ENCODE measurements at places on chromosomes 2 and 18.

- ATAC-seq = no peak
Observed at GRCh38 chr2:153479573-153479972, 1.0 kb upstream of the RPRM start.

DNA sequence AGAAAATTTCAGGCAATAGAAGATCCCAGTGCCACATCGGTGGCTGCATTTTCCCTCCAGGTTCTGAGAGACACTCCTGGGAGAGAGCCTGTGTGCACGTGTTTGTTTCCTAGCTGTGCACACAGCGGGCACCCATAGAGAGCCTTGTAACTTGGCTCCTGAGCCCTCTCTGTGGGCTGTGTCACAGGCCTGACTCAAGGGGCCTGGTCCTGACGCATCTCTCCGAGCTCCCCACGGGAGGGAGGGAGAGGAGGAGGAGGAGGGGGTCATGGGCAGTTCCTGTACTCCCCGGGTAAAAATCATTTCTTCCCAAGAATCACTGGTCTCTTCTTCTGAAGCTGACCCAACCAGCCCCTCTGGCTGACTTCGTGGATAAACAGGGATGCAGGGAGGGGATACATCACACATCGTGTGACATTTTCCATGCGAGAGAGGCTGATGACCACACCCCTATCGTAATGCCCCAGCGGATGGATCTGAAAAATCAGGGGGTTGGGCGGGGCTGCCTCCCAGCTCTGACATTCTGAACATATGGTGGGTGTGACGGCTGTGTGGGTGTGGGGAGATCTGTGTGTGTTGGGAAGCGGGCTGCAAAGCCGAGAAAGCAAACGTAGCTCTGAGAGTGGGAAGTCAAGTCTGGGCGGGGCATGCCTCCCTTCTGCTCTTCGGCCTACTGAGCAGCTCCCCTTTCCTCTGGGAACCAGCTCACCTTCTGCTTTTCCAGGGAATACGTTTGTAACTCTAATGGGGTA is 308.3 kb upstream of the HS6ST1 start:
- ATAC-seq = no peak

DNA sequence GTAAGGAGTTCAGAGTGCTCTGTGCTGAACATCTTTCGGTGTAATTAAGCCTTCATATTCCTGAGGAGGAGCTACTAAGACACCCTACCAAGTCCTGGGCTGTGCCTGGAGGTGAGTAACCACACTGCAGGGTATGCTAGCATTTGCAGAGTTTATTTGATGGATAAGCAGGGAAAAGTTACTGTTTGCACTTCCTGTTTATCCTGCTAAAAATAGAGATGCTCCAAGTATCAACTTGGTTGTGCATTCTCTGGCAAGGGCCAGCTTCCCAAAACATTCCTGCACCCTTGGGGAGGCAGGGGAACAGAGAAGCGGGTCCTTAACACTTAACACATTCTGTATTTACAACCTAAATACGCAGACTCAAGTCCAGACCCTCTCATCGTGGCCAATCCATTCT is 49.8 kb downstream of the PARD6G start:
- ATAC-seq = no peak

DNA sequence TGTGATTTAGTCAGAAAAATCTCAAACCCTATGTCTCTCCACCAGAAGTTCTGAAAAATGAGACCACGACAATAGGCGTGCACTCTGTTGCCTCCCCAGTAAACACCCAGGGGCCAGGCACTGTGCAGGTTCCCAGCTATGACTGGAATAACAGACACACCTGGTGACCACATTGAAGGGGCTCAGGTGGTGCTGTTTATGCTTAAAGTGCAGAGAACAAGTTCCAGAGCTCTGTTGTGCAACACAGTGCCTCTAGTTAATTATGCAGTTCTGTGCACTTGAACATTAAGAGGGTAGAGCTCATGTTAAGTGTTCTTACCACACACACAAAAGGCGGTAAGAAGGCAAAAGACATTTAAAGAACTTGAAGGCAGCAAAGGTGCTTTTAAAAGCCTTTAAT is 52.6 kb upstream of the AFF3 start:
- ATAC-seq = no peak

GRCh38 chr2:219514196-219514761 is at the start of gene ASIC4:
TSS of gene ASIC4 (plus strand) at chr2:219514482. CDS start at chr2:219514725, 243 bp downstream.
- no peak for ATAC-seq

DNA sequence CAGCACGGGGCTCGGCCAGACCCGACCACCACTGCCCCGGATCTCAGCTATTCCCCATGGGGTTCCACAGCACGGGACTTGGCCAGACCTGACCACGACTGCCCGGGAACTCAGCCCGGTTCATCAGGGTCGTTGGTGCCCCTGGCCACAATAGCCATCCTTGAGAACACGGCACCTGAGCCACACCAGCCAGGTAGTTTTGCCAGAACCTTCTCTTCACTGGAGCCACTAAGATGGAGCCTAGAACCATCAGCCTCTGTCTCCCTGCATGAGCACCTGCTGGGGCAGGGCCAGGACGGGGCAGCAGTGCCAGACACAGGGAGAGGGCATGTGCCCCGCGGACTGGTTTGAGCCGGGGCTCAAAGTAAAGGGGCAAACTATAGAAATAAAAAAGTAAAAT is 11.4 kb upstream of the KCNG2 start:
- no peak for ATAC-seq

- no peak for ATAC-seq
Observed at GRCh38 chr2:81213598-81213997, 909.0 kb upstream of the LRRTM1 start.

- no peak for ATAC-seq
Observed at GRCh38 chr18:59707306-59707705, 10.1 kb upstream of the CCBE1 start.

DNA sequence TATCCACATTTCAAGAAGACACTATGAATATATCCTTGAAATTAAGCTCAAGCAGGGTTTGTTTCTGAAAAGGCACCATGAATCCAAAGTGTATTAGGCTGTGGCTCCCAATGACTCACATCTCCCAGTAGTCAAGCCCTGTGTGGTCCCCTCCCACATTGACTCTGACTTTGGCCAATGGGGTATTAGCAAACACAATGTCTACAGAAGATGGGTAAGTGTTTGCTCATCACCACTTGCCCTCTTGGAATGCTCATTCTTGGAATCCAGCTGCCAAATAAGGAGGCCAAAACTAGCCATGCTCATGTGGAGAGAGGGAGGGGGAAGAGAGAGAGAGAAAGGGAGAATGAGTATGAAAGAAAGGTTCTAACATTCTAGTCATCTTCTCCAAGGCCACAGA is 490.0 kb downstream of the TXNL1 start:
- ATAC-seq = no peak

- ATAC-seq = no peak
Observed at GRCh38 chr18:24897461-24897860, 437.0 kb downstream of the HRH4 start.

GRCh38 chr2:150630587-150631235 is 143.2 kb upstream of the RND3 start:
- ATAC-seq = no peak

GRCh38 chr2:236912326-236913120 is 173.2 kb upstream of the COPS8 start:
- no peak for ATAC-seq

DNA sequence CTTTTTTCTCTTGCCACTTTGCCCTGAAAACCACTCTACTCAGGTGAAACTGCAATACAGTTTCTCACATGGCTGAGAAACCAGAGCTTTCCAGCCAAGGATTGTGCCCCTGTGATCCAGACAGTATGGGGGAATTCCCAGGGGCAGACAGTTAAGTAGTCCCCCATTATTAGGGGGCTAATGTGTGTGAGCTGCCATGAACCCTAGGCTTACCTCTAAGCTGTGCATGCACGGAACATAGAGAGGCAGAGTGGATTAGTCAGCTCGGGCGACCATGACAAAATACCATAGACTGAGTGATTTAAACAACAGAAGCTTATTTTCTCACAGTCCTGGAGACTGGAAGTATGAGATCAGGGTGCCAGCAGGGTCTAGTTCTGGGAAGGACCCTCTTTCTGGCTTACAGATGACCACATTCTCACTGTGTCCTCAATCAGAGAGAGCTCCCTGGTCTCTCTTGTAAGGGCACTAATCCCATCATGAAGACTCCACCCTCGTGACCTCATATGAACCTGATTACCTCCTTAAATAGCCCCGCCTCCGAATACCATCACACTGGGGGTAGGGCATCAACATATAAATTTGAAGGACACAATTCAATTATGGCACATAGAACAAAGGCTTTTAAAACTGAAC is 215.1 kb downstream of the EIPR1 start:
- no peak for ATAC-seq

- peak; percentile 50 for ATAC-seq
Observed at GRCh38 chr18:74496508-74497323, 553 bp downstream of the CNDP2 start.

GRCh38 chr2:22478329-22478728 is 906.6 kb upstream of the KLHL29 start:
- ATAC-seq = no peak

DNA sequence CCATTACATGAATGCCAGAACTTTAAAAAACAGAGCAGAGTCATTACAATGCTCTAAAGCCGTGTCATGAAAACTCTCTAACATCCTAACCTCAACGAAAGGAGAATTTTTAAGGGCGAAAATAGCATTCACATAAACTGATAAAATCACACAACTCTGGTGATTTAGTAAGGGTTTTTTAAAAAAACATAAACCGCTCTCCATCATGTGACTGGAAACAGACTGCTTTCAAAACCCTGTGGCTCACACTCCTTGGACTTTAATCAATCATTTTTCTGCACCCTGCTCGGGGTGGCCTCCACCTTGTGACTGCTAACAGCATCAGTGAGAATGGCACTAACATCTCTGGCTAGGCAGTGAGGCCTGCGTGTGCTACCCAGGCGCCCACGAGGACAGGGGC is 12.1 kb downstream of the DOCK10 start:
- no peak for ATAC-seq

- ATAC-seq = no peak
Observed at GRCh38 chr2:239229545-239230279, 171.1 kb downstream of the HDAC4 start.

- no peak for ATAC-seq
Observed at GRCh38 chr2:198115201-198115600, 310.8 kb downstream of the PLCL1 start.

DNA sequence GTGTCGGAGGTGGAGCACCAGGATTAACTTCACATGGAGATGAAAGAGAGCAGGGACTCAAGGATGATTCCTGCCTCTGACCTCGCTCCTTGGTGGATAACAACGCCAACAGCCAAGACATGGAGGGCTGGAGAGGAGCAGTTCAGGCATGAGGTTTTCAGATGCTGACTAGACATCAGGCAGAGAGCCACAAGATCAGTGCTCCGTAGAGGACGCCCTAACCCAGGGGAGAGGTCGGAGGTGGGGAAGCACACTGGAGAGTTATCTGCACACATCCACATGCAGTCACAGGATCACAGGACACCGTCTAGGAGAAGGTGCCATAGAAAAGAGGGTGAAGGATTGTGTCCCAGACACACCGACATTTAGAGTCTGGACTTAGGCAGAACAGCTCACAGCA is 344.3 kb downstream of the EIPR1 start:
- no peak for ATAC-seq

GRCh38 chr2:168604252-168604651 is 148.2 kb downstream of the CERS6 start:
- no peak for ATAC-seq

GRCh38 chr2:133675-134593 is 87.6 kb upstream of the FAM110C start:
- no peak for ATAC-seq

All from gastroesophageal sphincter (tissue), 4 donors.